ENCODE measurements at places on chromosomes 1 and 21.
A peak's percentile ranks its signal among the peaks of the same experiment; 100 is the strongest.

DNA sequence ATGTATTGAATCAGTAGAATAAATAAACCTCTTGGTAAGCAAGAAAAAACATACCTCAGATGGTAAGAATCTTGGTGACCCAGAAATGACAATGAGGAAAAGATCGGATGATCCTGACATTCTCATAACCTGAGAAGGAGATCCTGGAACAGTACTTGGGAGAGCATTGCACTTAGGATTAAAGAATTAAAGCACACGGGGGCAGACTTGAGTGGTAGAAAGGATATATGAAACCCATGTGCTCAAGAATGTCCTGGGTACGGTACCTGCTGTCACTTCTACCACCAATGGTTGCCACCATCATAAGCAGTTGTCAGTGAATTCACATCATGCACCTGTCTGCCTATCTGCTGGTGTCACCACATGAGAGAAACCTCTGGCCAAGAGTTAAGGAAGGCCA, 108.9 kb upstream of the GJB5 start:
- no peaks in the 10 kb centered on the region for H3K27me3 ChIP-seq
- no peak overlapping the region for H3K4me3 ChIP-seq
- DNase-seq = no peak
- H3K4me1 ChIP-seq = no peaks in the 10 kb centered on the region

DNA sequence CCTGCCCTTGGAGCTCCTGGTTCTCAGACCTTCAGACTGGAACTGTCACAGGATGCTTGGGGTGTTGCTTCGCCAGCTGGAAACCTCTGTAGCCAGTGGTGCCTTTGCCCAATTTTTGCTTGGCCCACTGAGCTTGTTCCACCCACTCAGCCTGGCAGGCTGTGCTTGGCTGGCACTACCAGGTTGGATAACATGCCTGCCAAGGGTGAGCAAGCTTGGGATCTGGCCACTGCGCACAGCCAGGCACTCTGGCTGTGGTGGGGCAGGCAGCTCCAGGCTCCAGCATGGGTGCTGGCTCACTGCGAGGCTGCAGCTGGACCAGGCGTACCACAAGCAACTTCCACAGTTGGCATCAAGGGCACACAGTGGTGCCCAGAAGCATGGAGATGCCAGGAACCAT, 967.8 kb upstream of the NCAM2 start:
- no peak overlapping the region for H3K4me3 ChIP-seq
- no peaks in the 10 kb centered on the region for H3K4me1 ChIP-seq

- no peak overlapping the region for H3K27ac ChIP-seq
- no peaks in the 10 kb centered on the region for H3K27me3 ChIP-seq
- DNase-seq = no peak
- H3K36me3 ChIP-seq = no peaks in the 10 kb centered on the region
- H3K4me3 ChIP-seq = no peak overlapping the region
These were observed 198.9 kb downstream of the HS2ST1 start for GRCh38 chr1:87113313-87113712.

- H3K4me1 ChIP-seq = peaks cover 3% of the 10 kb centered on the region
- no peaks in the 10 kb centered on the region for H3K36me3 ChIP-seq
- no peak overlapping the region for H3K27ac ChIP-seq
- H3K4me3 ChIP-seq = no peak overlapping the region
These were observed 229.7 kb downstream of the RERE start for GRCh38 chr1:8587784-8588183.

DNA sequence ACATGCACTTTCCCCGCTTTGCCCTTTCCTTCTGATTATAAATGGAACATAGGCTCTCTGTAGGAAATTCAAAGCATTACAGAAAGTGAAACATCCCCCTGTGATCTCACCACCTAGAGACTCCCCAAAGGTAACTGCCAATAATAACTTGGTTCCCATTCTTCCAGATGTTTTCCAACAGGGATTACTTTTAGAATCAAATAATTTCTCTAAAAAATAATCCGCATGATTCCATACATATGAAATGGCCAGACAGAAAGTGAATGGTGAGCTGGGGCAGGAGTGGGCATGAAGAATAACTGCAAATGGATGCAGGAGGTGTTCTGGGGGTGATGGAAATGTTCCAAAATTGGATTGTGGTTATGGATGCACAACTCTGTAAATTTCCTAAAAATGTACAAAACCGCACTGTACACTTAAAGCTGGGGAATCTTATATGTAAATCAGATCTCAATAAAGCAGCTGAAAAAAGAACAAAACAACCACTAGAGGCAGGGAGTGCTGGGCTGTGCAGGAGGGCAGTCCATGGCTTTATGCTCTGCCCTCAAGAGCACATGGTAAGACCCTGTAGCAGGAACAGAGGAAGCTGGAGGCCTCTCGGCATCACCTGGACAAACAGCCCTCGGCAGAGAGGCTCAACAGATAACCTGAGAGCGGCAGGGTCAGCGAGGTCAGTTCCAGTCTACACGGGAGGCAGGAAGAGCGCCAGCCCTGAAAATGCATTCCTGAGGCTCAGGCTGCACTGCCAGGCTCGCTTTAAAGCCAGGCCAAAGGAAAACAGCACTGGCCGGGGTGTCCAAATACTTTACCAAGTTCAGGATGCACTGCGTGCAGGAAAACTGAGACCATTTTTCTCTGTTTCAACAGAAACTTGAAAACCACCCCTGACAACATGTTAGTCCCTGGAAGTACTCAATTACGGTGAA, 39.7 kb downstream of the CAPZB start:
- peak overlapping the region; percentile 88 for H3K27ac ChIP-seq
- H3K4me3 ChIP-seq = no peak overlapping the region
- no peak for DNase-seq
- peaks cover 51% of the 10 kb centered on the region for H3K4me1 ChIP-seq
- no peaks in the 10 kb centered on the region for H3K27me3 ChIP-seq

DNA sequence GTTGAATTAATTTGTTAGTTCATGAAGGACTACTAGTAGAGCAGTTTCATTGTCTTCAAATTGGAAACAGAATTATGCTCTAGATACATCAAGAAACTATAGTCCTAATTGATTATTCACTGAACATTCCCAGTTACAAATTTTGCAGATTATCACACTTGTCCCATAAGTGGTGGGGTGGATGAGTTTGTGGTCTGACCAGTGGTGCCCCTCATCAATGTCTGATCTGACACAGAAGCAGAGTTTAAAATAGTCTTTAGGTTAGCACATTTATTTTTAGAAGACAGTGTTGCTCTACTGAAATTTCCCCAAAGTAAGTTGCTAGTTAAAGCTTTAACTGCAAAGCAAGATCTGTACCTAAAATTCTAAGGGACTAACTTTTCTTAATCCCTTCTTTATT, 42.9 kb downstream of the INKA2 start:
- peaks cover under 1% of the 10 kb centered on the region for H3K4me1 ChIP-seq
- H3K4me3 ChIP-seq = no peak overlapping the region
- H3K27me3 ChIP-seq = no peaks in the 10 kb centered on the region

DNA sequence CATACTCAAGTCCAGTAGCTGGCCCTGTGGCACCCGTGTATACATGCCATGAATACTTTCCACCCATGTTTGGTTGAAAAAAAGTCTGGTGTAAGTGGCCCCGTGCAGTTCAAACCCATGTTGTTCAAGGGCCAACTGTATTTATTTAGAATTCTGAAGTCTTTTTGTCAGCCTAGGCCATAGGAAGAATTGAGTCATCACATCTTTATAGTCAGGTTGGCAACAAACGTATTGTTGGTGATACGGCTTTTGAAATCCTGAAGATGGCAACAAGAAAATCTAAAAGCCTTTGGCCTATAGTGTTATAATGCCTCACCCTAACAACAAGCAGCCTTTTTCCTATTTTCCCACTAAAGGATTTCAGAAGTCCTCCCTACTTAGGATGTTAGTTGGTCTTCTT, 363.6 kb downstream of the PLPP3 start:
- no peaks in the 10 kb centered on the region for H3K36me3 ChIP-seq
- H3K4me1 ChIP-seq = no peaks in the 10 kb centered on the region
- H3K27me3 ChIP-seq = no peaks in the 10 kb centered on the region
- H3K4me3 ChIP-seq = no peak overlapping the region
- DNase-seq = no peak

- DNase-seq = no peak
- no peaks in the 10 kb centered on the region for H3K36me3 ChIP-seq
- H3K4me3 ChIP-seq = no peak overlapping the region
- H3K27me3 ChIP-seq = no peaks in the 10 kb centered on the region
These were observed 6.6 kb upstream of the ARPC5 start for GRCh38 chr1:183642166-183642565.

- no peak for DNase-seq
- peaks cover 2% of the 10 kb centered on the region for H3K4me1 ChIP-seq
- H3K4me3 ChIP-seq = no peak overlapping the region
- H3K36me3 ChIP-seq = no peaks in the 10 kb centered on the region
These were observed 17.2 kb upstream of the RCSD1 start for GRCh38 chr1:167612587-167613385.

DNA sequence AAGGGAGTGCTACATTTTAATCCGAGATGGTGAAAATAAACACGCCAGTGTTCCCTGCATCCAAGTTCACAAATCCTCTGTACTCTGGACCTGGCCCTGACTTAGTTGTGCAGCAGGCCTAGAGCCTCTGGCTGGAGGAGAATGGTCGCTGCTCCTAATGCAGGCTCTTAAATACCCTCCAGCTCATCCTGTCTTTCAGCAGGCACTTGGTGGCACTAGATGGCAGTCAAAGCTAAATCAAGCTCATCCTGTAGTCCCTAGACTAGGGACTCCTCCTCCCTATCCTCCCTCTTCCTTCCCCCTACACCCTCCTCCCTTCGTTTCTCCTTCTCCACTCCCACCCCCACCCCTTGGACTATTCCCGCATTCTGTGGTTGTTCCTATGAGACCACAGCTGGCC, 41.6 kb upstream of the MTR start:
- no peaks in the 10 kb centered on the region for H3K4me1 ChIP-seq
- no peak overlapping the region for H3K4me3 ChIP-seq
- DNase-seq = no peak
- no peak overlapping the region for H3K27ac ChIP-seq

DNA sequence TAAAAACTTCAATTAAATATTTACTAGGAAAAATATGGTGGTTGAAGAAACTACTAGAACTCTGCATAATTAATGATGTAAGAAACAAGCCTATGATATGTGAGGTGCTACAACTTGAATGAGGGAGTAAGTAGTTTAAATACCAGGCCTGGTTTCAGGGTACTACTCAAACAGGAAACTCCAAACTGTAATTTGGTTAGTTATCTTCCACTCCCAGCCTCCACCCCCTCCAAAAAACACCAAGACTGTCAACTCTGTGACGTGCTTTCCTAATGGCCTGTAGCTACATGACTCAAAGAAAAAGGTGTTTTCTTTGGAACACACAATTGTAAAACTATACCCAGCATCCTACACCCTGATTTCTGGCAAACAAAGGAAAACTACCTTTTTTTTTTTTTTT, 55.9 kb upstream of the RCC1 start:
- no peaks in the 10 kb centered on the region for H3K4me1 ChIP-seq
- H3K27ac ChIP-seq = no peak overlapping the region
- DNase-seq = no peak
- H3K4me3 ChIP-seq = no peak overlapping the region

- no peak overlapping the region for H3K4me3 ChIP-seq
- H3K27ac ChIP-seq = no peak overlapping the region
- H3K27me3 ChIP-seq = no peaks in the 10 kb centered on the region
- no peak for DNase-seq
- H3K36me3 ChIP-seq = no peaks in the 10 kb centered on the region
- no peaks in the 10 kb centered on the region for H3K4me1 ChIP-seq
These were observed 134.1 kb downstream of the ZC3H11B start for GRCh38 chr1:219478811-219479210.

DNA sequence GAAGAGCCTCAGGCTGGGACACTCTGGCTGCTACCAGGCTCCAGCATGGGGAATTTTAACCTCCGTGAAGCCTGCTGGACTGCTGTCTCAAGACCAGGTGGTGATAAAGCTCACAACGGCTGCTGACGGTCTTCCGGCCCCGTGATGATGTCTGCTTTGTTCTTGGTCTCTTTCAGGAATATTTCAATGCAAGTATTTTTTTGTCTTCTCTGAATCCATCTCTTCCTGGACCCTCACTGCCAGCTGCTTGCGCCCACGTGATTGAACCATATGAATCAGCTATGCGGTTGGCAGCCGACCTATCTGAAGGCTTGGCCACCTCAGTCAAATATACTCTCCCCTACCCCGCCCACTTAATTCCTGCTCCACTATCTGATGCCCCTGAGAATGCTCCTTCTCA, 14.6 kb upstream of the SLC6A17 start:
- H3K4me3 ChIP-seq = no peak overlapping the region
- H3K36me3 ChIP-seq = no peaks in the 10 kb centered on the region
- no peak overlapping the region for H3K27ac ChIP-seq
- DNase-seq = no peak
- no peaks in the 10 kb centered on the region for H3K4me1 ChIP-seq

GRCh38 chr21:42157606-42158310, 61.2 kb upstream of the ABCG1 start:
- no peak for DNase-seq
- H3K27ac ChIP-seq = no peak overlapping the region
- H3K27me3 ChIP-seq = no peaks in the 10 kb centered on the region
- no peaks in the 10 kb centered on the region for H3K36me3 ChIP-seq

GRCh38 chr1:26289158-26290059, 9.5 kb downstream of the SH3BGRL3 start:
- H3K4me1 ChIP-seq = peaks cover 7% of the 10 kb centered on the region
- no peaks in the 10 kb centered on the region for H3K36me3 ChIP-seq
- H3K4me3 ChIP-seq = no peak overlapping the region
- H3K27ac ChIP-seq = peak overlapping the region; percentile 20

DNA sequence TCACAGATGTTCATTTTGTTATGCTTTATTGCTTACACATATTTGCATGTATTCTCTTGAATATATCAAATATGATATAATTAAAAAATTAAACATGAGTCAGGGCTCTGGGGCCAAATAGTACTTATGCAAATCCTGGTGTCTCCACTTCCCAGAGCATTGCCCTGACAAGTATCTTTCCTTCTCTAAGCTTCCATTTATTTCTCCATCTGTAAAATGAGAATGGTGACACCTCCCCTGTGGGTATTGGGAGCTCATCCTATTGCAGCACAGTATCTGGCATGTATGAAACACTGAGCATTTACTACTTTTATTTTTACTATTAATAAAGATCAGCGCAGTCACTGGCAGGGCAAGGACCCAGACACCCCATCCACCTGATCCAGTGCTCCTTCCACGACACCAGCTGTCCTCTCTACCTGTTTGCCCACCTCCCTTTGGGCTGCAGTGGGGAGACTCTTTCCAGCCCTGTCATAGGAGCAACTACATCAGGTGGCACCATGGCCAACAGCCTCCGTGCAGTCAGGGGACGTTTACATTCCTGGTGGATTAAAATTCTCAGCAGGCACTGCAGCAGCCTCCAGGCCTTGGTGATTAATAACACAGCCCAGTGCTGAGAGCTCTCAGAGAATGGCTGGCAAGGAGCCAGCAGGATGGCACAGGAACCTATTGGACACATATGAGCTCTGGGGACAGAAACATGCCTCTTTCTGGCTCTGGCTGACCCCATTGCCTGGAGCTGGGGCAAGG, 113.0 kb downstream of the DMRTB1 start:
- no peaks in the 10 kb centered on the region for H3K4me1 ChIP-seq
- no peaks in the 10 kb centered on the region for H3K27me3 ChIP-seq
- H3K27ac ChIP-seq = no peak overlapping the region
- no peak for DNase-seq
- no peak overlapping the region for H3K4me3 ChIP-seq
- no peaks in the 10 kb centered on the region for H3K36me3 ChIP-seq

GRCh38 chr1:31394584-31395193, 18.3 kb upstream of the SERINC2 start:
- H3K4me1 ChIP-seq = peaks cover 3% of the 10 kb centered on the region
- H3K36me3 ChIP-seq = no peaks in the 10 kb centered on the region
- H3K27me3 ChIP-seq = no peaks in the 10 kb centered on the region
- H3K4me3 ChIP-seq = peak overlapping the region; percentile 40

- no peak overlapping the region for H3K27ac ChIP-seq
- no peaks in the 10 kb centered on the region for H3K4me1 ChIP-seq
- DNase-seq = no peak
- no peak overlapping the region for H3K4me3 ChIP-seq
- no peaks in the 10 kb centered on the region for H3K36me3 ChIP-seq
- H3K27me3 ChIP-seq = no peaks in the 10 kb centered on the region
These were observed 5.1 kb upstream of the HP1BP3 start for GRCh38 chr1:20792196-20792595.

Measured in ascending aorta (tissue), 2 donors.